ENCODE measurements at places on chromosomes 2 and 18. TPM values are rescaled to one million over a fixed set of nuclear protein-coding genes. Genes with fewer than 3 reads are reported as not detected.
A peak's percentile ranks its signal among the peaks of the same experiment; 100 is the strongest.

DNA sequence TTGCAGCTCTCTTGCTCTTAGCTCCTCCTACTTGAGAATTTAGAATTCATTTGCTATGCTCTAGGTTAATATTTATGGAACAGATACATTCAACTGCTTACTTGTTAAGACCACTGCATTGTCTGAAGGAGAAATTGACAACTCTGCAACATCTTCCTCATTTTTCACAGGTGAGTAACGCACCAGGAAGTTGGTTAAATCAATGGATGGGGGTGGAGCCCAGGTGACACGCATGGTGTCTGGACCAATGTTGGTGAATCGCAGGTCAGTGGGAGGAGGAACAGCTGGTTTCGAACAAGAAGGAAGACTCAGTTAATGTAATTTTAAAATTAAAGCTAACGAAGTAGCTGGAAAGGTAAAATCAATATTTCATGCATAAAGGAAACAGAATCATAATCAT lies 44.3 kb downstream of the FN1 start:
- no peak for DNase-seq

DNA sequence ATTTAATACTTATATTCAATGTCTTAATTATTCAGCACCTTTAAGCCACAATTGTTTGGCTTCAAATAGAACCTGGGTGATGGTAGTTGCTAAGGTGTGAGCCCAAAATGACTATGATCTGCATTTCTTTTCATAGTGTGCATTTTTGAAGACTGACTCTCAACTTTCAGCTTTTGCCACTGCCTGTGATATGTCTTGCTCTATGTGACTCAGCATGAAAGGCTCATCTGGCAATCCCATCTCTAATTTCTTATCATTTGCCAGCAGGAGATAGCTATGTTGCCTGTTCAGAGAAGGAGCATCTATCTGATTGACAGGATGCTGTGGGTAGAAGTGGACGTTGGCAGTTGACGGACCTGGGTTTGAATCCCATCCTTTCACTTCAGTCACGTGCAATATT lies 34.5 kb upstream of the CCDC93 start:
- DNase-seq: peak; percentile 61

DNA sequence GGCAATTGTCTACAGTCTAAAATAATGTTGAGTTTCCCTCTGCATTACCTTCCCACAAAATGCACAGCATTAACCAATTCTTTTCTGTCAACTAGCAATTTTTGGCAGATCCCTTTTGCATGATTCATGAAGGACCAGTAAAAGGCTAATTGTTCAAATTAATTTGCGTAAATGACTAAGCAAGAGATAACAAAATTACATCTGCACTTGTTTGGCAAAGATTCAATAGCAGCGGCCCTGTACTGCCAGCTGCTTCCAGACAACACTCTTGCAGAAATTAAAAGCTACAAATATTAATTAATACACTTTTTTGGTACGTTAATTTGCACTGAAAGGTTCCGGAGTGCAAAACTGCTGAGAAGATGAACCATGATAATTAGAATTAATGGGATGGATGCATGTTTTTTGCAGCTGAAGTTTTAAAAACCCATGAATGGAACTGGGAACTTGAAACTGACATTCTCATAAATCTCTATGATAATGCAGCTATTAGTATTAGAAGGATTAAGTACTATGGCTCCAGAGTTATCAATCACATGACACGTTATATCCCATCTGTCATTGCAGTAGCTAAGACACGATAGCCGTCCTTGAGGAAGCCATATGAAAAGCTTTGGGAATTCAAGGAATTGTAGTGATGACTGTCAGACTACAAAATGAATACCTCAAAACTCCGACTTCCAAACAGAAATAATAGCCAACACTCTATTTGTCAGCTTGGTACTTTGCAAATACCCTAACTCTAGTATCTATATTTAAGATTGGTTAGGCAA lies 1268.3 kb upstream of the ACVR2A start:
- DNase-seq: peak; percentile 1

- DNase-seq: no peak
These were observed 91.5 kb downstream of the DYM start for GRCh38 chr18:49368876-49369440.

DNA sequence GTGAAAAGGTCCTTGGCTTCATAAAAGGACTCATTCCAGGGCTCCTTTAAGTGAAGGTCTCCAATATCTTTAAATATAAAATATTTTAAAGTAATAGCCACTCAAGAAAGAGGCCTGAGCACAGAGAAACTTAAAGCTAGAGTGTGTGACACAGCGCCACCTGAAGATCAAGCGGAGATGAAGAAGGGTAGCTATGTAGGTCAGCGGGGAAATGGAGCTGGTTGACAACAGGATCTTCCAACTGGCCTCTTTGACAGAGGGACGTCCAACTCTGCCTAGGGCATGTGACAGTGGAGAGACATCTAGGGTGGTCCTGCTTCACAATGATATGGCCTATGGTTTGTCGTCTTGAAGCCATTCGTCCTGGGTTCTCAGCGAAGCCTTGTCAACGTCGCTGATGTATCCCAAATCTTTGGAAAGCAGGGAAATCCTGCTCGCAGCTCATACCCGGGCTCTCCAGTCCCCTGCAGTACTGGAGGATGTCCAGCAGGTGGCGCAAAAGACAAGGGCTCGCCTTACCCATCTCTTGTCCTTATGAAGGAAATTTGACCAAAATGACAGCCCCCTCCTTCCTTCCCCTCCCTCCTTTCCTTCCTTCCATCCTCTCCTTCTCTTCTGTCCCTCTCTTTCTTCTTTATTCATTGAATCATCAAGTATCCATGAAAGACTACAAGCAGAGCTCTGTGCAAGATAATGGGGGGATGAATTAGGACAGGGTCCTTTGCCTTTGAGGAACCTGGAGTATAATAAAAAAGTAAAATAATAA lies 59.6 kb downstream of the LONRF2 start:
- DNase-seq: peak; percentile 50

DNA sequence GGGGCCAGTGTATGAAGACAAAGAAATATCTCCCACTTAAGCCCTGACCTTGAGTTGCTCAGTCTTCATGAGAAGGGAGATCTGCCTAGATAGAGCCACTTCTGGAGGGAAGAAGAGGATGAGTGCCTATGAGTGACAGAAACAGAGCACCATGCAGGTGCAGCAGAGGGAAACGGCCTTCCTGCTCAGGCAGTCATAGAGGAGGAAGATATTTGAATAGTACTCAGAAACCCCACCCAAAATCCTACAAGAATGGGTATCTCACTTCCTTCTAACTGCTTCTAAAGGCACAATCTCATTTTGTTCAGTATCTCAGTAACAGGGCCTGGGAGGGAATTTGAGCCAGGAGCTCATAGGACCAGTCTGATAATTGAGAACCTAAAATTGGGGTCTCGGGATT lies 339.3 kb downstream of the ALK start:
- no peak for DNase-seq

DNA sequence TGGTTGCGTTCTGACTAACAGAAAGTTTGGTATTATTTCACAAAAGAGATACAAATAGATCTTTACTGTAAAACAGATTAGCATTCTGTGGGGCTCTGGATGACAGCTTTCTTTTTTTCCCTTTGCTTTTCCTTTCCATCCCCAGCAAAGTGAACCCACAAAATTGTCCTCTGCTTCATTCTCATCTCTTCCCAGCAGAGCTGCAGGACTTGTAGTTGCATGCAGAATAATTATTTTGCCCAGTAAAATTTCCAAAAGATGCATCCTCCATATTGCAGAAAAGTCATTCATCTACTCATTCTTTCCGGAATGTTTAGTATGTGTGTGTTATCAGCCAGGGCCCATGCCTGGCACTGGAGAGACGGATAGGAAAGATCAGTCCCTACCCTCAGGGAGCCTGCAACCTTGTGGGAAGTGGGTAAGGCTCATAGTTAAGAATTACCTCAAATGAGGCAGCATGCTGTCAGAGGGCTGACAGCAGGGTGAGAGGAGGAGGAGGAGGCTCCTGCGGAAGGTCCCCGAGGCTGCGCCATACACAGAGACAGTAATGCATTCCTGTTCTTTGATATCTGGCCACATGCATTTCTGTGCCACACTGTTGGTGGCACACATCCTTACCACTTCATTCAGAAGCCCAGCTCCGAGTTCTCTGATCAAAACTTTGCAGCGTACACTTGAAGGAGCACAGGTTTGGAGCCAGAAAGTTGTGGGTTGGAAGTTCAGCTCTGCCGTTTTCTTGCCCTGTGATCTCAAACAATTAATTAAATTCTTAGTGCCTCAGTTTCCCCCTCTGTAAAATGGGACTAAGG lies 225.4 kb downstream of the MYCN start:
- DNase-seq: no peak

DNA sequence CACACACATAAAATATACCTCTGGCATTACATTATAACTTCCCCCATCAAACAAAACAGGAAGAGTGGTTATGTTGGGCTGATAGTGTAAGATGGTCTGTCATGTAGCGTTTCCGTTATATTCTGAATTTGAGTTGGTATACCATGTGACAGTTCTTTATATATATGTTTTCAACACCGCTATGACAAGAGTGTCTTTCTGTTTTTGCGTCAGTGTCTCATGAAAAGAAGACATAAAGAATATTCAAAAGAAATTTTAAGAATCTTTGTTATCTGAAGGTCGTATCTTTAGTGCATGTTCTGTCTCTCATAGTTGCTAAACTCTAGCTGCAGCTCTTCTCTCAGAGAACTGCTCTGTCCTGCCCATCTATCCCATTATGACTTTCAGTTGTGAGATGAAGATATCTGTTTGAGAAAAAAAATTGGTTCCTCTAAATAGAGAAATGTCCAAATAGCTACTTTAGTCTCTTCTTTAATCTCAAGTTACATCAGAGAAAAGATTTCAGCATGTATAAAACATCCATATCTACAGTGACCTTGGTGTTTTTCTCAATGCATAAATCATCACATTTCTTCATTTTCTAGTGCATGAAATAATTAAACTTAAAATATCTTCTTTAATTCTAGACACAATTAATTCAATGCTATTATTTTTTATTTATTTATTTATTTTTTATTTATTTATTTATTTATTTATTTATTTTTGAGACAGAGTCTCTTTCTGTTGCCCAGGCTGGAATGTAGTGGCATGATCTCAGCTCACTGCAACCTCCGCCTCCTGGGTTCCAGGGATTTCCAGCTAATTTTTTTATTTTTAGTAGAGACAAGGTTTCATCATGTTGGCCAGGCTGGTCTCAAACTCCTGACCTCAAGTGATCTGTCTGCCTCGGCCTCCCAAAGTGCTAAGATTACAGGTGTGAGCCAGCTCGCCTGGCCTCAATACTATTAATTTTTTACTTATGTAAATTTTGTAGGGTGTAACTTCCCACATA lies 24.3 kb upstream of the PSME4 start:
- no peak for DNase-seq

GRCh38 chr2:117232305-117232704 lies 582.2 kb upstream of the DDX18 start:
- no peak for DNase-seq

GRCh38 chr18:69383186-69383585 lies 17.5 kb upstream of the DOK6 start:
- DNase-seq: peak; percentile 66

DNA sequence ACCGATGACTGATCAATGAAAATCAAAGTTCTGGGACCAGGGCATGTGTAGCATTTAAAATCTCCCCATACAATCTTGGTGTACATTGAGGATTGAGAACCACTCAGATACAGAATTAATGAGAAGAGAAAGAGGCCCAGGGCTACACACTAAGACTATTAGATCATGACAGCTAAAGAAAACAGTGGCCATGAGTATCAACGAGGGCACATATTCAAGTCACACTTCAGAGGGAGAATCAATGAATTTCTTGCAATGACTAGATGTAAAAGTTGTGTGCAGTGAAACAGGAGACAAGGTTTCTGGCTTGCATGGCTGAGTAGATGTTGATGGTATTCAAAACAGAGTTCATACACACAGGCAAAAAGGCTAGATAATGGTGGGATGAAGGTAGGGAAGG lies 29.1 kb downstream of the METTL8 start:
- no peak for DNase-seq

DNA sequence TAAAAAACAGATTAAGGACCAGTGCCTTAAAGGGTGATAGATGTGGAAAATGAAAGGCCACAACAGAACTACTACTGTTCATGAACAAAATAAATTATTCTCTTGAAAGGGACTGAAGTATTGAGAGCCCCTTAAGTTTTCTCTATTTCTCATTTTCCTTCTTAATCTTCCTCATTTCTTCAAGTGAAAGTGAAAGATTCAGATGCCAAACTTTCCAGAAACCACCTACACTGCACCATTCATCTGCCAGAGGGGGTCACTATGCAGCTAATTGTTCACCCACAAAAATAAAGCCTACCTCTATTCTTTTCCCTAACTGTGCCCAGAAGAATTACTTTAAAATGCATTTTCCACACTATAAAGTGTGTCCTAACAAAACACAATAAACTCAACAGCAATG lies 140.1 kb downstream of the NR4A2 start:
- DNase-seq: peak; percentile 18

GRCh38 chr2:88733155-88733902 lies 41.9 kb downstream of the RPIA start:
- no peak for DNase-seq

DNA sequence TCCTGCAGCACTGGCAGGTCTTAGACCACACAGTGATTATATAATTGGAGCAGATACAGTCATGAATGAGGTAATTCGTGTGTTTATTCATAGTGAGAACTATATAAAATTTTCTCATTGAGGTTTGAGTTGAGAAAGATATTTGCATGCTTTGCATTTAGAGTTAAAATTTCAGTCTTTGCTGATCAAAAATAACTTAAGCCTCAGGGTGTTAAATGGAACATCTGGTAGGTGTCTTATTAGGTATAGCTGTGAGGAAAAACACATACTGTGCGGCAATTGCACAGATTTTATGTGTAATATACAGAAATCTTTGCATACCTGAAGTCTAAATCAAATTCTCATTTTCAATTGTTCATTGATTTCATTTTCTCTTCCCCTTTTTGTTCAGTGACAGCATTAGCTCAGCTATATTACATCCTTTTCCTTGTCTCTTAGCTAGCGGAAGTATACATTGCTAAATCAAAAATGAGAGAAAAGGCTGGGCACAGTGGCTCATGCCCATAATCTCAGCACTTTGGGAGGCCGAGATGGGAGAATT lies 21.2 kb downstream of the GORASP2 start:
- DNase-seq: no peak

GRCh38 chr2:215693193-215693998 lies 257.5 kb upstream of the FN1 start:
- DNase-seq: peak; percentile 86

FHOD3 gene
- total RNA-seq: 10.1 TPM

SH3BP4 gene
- 96.0 TPM for total RNA-seq

USP37 gene
- 6.7 TPM for total RNA-seq

RTP5 gene
- not detected for total RNA-seq
